NCI-H2107 (cell line): ENCODE measurements at places on chromosomes 5 and 9.

- peak; percentile 62 for DNase-seq
Measured at GRCh38 chr5:38187532-38187931, 70.8 kb upstream of the EGFLAM start.

DNA sequence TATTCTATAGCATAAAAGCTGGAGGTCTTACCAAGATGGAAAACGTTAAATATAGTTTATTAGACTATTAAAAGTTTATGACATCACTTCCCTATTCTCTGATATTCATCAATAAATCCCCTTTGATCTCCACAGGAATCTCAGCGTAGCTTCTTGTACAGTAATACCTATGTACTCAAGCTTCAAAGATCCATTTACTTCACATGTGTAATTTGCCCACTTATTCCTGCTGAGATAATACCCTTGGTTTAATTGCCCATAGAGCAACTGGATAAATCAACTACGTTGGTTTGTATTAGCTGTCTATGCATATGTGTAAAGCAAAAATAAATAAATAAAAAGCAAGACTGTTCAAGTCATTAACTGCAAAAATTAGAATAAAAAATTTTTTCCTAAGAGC, 219.7 kb downstream of the EFNA5 start:
- no peak for DNase-seq

- DNase-seq = no peak
Measured at GRCh38 chr9:97918611-97919010, 3.7 kb downstream of the TRMO start.

DNA sequence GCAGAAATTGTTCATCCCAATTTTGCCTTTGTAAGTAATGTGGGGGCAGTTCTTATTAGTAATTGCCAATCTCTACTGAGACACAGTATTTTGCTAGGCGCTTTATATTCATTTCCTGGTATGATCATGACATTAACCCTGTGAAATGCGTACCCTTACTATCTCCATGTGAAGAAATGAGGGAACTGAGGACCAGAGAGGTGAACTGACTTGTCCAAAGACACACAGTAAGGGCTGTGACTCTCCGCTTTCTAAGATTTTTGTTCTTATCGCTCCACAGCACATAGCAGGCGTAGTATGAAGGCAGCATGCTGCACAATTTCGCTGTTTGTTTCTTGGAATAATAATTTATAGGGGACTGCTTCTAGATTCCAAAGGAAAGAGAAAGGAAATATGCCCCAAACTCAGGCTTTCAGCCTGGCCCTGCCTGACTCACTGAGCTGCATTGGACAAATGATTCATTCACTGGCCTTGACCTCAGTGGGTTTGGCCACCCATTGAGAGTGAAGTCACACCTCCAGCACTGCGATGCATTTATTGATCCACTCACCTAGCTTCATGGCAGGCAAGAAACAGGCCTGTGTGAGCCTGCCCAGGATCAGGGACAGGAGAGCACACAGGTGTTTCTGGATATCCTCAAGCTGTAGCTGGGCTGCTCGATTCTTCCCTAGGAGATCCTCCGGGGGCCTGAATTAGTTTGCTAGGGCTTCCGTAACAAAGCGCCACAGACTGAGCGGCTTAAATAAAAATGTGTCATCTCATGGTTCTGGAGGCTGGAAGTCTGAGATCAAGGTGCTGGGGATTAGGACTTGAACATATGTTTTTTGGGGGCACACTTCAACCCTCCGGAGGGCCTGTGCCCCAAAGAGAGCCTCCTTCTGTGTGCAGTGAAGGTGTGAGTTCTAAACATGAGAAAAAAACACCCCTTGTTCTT, 7.2 kb upstream of the DUSP1 start:
- DNase-seq = no peak

DNA sequence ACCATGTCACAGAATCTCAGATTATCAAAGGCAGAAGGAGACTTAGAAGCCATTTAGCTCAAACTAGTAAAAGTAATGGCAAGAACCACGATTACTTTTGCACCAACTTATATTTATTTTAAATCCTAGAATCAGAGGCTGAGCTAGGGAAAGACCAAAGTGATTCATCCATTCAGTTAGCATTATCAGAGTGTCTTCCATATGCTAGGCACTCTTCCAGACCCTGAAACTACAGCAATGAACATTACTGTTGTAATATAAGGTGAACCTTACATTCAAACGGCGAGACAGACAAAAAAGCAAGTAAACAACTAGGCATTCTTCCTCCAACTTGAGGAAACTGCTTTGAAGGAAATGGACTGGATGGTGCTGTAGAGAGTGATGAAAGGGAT, 7.9 kb downstream of the PDE6A start:
- DNase-seq = no peak

DNA sequence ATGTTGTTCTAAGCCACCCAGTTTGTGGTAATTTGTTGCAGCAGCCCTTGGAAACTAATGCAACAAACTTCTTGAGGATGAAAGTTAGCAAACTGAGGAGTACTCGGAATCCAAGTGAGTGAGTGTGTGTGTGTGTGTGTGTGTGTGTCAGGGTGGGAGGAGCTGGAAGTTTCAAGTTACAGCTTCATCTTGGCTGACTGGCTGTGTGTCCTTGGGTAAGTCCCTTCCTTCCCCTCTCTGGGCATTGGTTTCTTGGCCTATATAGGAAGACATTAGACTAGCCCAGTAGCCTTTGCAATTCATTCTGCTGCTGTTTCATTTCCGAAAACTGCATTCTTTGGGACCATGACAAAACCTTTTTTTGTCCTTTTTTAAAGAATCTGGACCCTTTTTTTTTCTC, 157.2 kb downstream of the MELK start:
- DNase-seq = no peak

- no peak for DNase-seq
Measured at GRCh38 chr9:38671748-38672147, 48.2 kb downstream of the FAM240B start.

DNA sequence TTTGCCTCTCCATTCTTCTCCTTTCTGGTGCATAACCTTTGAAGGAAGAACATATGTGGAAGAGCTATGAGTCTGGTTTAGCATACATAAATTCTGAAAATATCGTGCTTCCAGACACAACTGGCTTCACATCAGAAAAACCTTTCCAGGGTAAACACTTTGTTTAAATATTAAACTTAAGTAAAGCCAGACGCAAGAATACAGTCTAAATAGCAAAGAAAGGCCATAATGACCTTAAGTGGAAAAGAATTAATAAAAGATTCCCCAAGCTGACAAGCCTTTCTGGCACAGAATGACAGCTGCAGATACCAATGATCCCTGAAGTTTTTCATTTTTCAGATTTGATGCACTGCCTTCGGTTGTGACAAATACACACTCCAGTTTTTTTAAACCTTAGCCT, 13.5 kb upstream of the TSSK1B start:
- DNase-seq = no peak

GRCh38 chr9:87088192-87088591, 140.9 kb upstream of the GAS1 start:
- DNase-seq = no peak

GRCh38 chr9:119167876-119168275, 201.4 kb downstream of the BRINP1 start:
- no peak for DNase-seq

DNA sequence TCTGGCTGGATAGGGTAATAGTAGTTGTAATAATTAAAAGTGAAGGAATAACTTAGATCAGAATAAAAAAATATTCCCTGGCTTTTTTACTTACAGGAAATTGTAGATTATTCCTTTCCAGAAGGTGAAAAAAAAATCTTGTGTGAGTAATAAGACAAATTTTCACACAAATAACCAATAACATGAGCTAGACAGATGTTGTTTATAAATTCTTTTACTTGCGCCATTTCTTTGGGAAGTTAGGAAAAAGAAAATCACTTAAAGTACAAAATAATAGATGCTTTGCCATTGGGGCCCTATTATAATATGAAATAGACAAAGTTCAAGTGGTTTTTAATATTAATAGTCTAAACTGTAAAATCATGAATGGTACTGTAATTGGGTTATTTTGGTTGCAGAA, 204.1 kb downstream of the ARRDC3 start:
- DNase-seq = no peak

DNA sequence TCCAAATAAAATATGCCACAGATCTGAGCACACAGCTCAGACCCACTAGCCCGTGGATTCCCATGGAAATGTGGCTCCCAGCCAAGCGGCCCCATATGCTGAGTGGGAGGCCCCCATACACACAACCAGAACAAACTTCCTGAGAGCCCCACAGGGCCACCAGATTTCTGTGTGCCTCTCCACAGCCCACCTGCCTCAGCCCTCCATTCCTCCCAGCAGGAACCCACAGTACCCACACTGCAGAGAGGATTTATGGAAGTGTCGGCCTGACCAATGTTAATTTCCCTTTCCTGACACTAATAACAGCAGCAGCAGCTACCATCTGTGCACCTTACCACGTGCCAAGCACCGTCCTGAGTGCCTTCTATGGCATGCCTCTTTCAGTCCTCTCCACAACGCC, 99.3 kb upstream of the SPOCK1 start:
- no peak for DNase-seq

GRCh38 chr9:113548221-113549041, 84.9 kb downstream of the RGS3 start:
- DNase-seq = no peak

GRCh38 chr5:176881816-176882566, 17.2 kb downstream of the HK3 start:
- no peak for DNase-seq

GRCh38 chr9:113783475-113783874, 92.6 kb upstream of the ZNF618 start:
- no peak for DNase-seq

- peak; percentile 17 for DNase-seq
Measured at GRCh38 chr5:61280205-61280604, 51.9 kb upstream of the ZSWIM6 start.
